Activated CD4-positive, alpha-beta T cell treated with anti-CD3 and anti-CD28 coated beads, Interleukin-2, amount 50 U/mL, for 1 hour (primary cell): ENCODE measurements at places on chromosomes 5 and 9.

DNA sequence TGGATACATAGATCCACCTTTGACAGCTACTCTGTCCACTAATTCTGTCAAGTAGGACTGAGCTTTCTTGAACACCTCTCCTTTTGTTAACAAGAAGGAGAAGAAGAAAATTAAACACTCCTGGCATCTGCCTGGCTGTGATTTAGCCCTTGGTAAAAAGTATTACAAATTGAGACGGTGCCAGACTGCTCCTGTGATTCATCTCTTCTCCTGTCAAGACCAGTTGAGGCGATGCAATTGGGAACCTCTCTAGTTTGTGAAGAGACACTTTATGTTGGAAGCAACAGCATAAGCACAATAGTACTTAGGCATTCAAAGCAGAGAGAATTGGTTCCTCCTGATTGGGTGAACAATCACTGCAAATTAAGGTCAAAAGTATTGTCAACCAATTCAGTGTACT lies 72.7 kb downstream of the GHR start:
- no peak for DNase-seq

DNA sequence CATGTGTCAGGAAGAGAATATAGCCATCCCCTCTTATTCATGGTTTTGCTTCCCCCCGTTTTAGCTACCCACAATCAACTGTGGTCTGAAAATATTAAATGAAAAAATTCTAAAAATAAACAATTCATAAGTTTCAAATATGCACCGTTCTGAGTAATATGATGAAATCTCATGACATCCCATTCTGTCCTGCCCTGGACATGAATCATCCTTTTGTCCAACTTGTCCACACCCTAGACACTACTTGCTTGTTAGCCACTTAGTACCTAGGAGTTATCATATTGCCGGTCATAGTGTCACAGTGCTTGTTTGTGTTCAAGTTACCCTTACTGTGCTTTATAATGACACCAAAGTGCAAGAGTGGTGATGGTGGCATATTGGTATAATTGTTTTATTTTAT lies 113.5 kb downstream of the CAAP1 start:
- no peak for DNase-seq

GRCh38 chr5:159533197-159533596 lies 202.9 kb upstream of the IL12B start:
- no peak for DNase-seq

GRCh38 chr9:127714951-127715469 lies 453 bp downstream of the PTRH1 start:
- no peak for DNase-seq

GRCh38 chr5:53008751-53009150 lies 19.6 kb downstream of the ITGA2 start:
- DNase-seq, result no peak

DNA sequence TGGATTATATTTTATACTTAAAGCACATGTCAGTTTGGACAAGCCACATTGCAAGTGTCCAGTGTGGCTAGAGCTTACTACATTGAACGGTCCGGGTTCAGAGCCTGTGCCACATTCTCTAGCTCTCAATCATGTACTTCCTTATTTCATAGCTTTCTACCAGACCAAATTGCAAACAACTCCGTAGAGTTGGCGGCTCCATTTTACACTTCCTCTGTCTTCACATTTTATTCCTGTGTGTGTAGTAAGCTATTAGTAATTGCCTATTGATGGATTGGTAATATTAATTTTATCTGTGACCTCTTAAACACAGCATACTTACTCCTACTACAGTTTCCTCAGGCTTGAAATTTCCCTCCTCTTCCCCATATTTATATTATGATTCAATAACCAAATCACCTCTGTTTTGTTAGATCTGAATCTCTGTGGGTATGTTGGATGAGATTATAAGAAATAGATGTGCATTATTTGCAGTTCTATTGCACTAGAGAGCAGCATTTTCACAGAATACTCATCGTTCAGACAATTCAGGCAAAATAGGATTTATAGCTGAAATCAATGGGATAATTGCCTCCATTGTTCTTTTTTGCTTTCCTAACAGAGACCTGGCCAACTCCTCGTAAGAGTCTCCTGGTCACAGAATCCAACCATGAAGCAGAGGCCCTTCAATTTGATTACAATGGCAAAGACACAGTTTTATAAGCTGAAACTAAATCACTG lies 29.0 kb upstream of the C9orf72 start:
- no peak for DNase-seq

GRCh38 chr5:102018690-102019089 lies 277.4 kb downstream of the SLCO4C1 start:
- no peak for DNase-seq

GRCh38 chr9:122102156-122102555 lies 9.0 kb upstream of the TTLL11 start:
- DNase-seq, result no peak

DNA sequence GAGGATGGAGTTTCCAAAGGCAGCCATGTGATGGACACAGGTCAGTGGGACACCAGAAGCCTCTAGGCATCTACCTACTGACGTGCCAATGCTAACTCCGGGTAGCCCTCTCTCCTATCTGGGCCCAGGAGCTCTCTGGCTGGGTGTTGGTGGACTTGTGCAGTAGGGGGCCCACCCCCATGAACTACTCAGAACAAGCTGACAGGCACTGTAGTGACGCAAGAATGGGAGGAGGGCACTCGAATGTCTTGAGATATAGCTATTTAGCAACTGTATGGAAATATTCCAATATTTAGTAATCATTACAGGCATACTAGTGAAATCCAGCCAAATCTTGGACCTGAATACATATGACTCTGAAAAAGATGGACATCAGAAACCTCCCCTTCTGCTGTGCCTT lies 5.7 kb upstream of the DOCK2 start:
- DNase-seq, result no peak

GRCh38 chr9:77510666-77511065 lies 137.5 kb downstream of the GNA14 start:
- no peak for DNase-seq

DNA sequence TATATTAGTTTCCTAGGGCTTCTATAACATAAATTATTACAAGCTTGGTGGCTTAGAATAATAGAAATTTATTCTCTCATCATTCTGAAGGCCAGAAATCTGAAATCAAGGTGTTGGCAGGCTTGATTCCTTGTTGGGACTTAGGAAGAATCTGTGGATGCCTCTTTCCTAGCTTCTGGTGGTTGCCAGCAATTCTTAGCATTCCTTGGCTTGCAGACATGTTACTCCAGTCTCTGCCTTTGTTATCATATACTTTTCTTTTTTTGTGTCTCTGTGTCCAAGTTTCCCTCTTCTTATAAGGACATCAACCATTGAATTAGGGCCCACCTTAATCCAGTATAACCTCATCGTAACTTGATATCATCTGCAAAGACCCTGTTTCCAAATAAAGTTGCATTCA lies 31.4 kb downstream of the CTNNA1 start:
- DNase-seq, result no peak

- peak; percentile 22 for DNase-seq
Observed at GRCh38 chr9:125142560-125143376, 560 bp downstream of the SCAI start.

- DNase-seq, result no peak
Observed at GRCh38 chr9:137645211-137645610, 26.4 kb downstream of the EHMT1 start.

GRCh38 chr9:91391818-91392217 lies 30.1 kb upstream of the AUH start:
- no peak for DNase-seq

- no peak for DNase-seq
Observed at GRCh38 chr9:35114840-35115628, 628 bp downstream of the ATOSB start.

DNA sequence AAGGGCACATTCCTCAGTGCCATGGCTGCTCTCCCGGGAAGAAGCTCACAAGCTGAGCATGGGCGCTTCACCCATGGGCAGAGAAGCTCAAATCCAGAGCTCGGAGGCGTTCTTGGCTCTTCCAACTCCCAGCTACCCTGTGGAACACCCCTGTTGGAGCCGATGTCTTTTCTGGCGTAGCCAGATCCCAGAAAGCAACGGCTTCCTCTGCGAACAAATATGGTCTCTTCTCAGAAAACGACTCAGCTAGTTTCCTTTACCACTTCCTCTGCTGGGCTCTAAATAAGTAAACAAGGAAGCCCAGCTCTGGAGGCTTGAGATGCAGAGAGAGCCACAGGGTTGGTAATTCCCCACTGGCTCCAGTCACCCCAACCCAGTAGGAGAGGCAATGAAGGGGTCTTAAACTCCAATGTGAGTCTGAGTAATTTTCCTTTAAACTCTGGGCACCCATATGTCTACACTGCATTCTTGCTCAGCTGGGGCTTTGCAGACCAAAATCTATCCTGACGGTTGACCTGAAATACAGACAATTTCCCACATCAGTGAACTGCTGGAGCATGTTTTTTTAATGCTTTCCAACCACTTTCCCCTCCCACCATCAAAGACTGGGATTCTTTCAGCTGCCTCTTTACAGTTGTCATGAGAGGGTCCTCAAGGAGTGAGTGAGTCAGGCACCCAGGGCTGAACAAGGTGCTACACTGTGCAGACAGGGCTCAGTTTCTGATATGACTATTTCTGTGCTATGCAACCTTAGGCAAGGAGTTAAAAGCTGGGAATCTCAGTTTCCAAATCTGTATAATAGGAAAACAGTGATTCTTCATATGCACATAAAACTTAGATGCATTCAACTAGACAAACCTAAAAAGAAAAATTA lies at the start of gene LCP2:
TSS of gene LCP2 (minus strand) at position 189 of the 874 bp plus-strand sequence. CDS start at position 23, 166 bp downstream.
- peak; percentile 40 for DNase-seq

DNA sequence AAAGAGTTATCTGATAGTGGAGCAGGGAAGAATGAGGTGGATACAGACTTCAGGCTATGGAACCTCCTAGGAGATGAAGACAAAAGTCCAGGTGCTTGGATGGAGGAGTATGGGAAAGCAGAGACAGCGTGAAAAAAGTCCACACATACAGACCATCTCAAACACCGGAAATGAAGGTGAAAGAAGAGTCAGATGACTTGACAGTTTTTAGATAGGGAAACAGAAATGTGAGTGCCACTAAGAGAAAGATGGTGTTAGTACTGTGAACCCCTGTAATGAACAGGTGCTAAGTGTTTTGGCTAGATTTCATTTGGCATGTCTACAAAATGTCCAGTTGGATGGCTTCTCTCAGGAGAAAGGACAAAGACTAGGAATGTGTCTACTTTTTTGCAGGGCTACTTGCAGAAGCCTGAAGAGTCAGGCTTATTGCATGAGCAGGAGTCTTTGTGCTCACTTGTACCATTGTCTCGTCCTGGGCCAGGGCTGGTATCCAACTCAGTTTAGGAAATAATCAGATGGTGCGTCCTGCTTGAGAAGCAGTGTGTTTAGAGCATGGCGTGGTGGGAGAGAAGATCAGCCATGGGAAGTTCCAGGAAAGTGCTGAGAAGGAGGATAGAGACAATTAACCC lies 90.6 kb upstream of the STARD4 start:
- DNase-seq, result no peak

GRCh38 chr5:89072842-89073672 lies 190.1 kb upstream of the MEF2C start:
- no peak for DNase-seq

DNA sequence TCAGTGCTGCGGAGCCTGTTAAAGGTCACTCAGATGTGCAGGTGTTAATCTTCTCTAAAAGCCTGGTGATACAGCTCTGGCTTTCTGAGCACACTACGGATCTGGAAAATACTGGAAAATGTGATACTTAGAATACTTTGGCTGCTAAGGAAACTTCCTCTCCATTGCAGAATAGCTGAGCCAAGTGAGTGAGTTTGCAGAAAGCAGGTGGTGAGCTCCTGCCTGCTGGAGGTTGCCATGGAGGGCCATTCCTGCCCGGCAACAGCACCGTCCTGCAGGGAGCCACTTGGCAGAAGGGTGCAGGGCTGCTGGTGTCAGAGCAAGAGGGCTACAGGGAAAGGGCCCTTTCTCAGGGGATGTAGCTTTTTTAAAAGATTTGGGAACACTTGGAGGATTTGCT lies 40.7 kb downstream of the SECISBP2 start:
- no peak for DNase-seq

- DNase-seq, result no peak
Observed at GRCh38 chr9:89418474-89418845, 79.5 kb downstream of the SEMA4D start.

GRCh38 chr9:137791947-137792346 lies 85.6 kb upstream of the CACNA1B start:
- DNase-seq, result no peak

DNA sequence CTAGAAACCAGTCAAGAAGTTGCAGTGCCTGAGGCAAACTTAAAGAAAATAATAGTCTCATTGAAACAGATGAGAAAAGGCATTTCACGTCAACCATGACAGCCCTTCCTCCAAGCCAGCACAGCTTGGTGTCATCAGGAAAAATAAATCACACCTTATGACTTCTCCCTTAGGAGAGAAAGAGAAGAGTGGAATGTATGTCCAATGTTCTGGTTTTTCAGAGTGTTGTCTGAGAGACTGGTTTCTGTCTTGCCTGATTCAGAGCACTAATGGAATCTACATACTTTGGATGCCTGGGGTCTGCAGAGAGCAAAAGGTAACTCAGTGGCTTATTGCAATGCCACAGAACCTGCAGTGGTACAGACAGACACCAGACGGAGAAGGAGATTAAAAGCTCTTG lies 105.5 kb upstream of the PDE4D start:
- DNase-seq, result no peak

DNA sequence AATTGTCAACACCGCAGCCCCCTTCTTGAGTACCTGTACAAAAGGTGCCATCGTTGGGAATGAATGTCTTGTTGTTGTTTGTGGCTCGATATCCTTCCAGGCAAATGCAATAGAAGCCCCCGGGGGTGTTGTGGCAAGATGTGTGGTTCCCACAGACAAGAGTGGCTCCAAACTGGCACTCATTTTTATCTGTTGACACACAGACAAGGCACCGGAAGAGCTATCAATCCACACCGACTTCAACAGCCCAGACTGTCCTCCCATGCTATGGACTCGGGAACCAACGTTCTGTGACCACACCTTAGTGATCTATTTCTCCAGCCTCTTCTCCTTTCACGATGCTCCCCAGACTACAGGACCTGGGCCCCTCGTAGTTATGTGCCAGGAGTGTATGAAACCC lies 25.9 kb downstream of the SUSD1 start:
- DNase-seq, result no peak

- no peak for DNase-seq
Observed at GRCh38 chr9:38622951-38623350, 2.6 kb upstream of the ANKRD18A start.

DNA sequence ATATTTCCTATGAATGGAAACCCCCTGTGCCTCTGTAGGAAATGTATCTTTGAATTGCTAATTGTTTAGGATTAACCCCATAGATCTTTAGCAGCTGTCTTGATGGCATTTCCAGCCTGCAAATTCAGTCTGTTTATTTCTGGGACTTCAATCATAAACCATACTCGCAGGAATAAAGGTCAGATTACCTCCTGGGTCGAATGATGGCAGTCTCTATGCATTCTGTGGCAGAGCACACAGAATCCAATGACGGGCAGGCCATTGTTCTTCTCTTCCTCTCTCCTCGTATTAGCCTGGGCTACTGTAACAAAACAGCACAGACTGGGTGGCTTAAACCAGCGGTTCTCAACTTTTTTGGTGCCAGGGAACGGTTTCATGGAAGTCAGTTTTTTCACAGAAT lies 199.9 kb downstream of the PCSK5 start:
- no peak for DNase-seq
